ENCODE measurements at places on chromosomes 1 and 21. TPM values are rescaled to one million over a fixed set of nuclear protein-coding genes. Genes with fewer than 3 reads are reported as not detected.

EEIG2 gene
- polyA plus RNA-seq: 17.5 TPM

SLC19A2 gene
- 5.2 TPM for polyA plus RNA-seq

ZP4 gene
- polyA plus RNA-seq: not detected

FLG2 gene
- polyA plus RNA-seq: not detected

PPP1R8 gene
- polyA plus RNA-seq: 49.8 TPM

GABPA gene
- 16.4 TPM for polyA plus RNA-seq

AUNIP gene
- polyA plus RNA-seq: 3.4 TPM

DNA sequence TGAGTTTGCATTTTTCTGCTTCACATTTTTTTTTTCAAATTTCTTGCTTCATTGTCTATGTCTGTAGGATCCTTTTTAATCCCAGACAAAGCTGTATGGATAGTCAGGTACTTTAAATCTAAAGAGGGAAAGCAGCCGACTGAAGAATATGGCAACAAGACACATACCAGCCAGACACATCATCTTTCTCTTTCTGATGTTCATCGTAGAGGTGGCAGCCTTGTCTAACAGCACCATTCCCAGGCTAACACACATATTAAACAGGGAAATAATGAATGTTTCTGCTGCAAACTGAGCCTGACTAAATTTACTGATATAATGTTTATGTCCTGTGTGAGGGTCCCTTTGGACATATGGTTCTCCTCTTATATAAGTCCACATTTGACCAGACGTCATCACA is 3.7 kb upstream of the TEKT2 start:
- H3K4me1 ChIP-seq: no peaks in the 10 kb centered on the region
- DNase-seq: no peak
- H3K27me3 ChIP-seq: no peaks in the 10 kb centered on the region
- H3K36me3 ChIP-seq: no peaks in the 10 kb centered on the region
- no peak overlapping the region for H3K27ac ChIP-seq

DNA sequence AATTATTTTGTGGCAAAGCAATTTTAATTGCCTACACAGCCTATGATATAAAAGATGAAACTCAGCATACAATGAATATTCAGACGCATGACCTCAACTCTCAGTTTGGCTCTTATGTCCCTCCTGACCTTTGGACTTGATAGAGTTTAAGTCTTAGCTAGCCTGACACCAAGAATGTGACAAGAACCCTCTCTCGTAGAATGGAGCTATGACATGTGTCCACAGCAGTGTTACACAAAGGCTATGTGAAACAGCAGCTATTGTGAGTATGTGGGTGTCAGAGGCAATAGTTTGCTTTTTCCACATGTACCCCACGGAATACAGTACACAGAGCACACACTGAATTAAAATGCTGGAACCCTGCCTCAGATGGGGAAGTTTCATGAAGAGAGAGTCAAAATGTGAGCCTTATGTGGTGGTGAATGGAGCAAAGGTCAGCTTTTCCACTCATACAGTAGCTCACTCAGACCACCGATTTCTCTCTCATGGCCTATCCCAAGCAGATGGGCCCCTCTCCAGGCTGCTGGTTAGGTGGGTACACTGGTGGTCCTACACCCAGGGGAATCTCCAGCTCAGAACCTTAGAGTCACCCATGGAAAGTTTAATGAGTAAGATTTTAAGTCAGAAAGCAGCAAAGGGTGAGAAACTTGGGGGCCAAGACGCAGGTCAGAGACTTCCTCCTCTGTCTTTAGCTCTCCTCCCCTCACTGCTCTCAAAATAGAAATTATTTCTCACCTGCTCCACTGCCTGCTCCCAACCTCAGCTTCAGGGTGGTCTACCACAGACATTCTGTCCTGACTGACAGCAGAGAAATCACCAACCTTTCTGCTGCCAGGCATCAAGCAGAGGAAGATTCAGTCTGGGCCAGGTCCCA is 10.1 kb upstream of the XCL2 start:
- H3K27me3 ChIP-seq: no peaks in the 10 kb centered on the region
- no peak overlapping the region for H3K27ac ChIP-seq
- no peaks in the 10 kb centered on the region for H3K4me1 ChIP-seq
- no peak for DNase-seq
- no peaks in the 10 kb centered on the region for H3K36me3 ChIP-seq

DNA sequence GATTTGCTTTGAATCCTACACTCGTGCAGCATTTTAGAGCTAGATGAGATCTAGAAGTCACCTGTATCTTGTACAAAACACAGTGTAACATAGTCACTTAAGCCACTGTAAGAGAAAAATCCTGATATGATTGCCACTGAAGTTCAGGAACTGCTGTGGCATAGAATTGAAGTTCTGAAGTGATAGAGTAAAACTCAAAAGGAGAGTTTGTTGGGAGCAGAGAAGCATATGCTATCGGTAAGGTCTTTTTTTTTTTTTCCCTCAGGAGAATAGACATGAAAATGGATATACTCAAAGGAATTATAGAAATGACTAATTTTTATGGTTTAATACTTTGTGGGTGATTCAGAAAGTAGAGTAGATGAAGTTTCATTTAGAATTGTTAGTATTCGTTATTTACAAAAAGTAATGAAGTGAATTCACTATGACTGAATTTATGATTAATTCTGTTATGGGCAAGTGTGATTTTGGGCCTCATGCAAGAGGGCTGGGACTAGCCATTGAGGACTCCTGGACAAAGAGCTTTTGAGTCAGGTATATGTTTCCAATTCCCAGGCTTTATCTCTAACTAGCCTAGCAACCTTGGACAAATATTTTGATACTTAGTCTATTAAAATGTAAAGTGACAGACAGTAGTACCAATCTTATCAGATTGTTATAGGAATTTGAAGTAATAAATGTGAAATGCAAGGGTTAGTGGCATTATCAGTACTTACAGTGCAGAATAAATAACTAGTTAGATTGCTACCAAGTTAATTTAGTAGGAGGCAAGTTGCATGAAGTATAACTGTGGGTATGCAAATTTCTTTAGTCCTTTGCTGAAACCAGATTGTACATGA is 3.1 kb downstream of the KCTD3 start:
- H3K27ac ChIP-seq: no peak overlapping the region
- no peaks in the 10 kb centered on the region for H3K27me3 ChIP-seq
- peaks cover 1% of the 10 kb centered on the region for H3K36me3 ChIP-seq
- peaks cover 2% of the 10 kb centered on the region for H3K4me1 ChIP-seq
- H3K4me3 ChIP-seq: peak overlapping the region; percentile 84
- no peak for DNase-seq

DNA sequence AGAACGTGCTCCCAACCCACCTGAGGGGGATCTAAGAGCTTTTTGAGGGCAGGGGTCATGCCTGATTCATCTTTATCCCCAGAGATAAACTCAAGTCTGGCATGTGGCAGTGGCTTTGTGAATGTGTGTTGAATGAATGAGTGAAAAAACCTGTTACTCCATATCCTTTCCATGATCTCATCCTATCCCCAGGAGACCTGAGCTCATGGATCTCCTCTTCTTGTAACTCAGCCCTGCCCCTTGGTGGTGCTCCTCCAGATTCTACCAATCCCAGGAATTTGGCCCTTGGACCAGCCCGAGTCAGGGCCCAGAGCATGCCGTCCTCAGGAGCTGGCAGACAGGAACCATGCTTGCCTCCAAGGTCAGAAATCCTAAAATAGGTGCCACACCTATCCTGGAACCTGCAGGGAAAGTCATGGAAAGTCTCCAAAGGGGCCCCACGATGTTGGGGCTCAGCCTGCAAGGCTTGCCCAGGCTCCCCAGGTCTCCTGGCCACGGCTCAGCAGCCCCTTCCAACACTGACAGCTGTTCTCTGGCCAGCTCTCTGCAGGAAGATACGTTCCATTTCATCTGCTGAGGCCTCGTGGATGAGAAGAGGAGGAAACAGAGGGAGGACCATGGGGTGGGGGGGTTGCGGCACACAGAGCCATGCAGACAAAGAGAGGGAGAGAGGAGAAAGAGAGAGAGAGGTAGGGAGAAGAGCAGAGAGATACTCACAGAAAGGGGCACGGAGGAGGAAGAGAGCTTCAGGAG is 214.6 kb downstream of the TRABD2B start:
- no peaks in the 10 kb centered on the region for H3K36me3 ChIP-seq
- H3K4me3 ChIP-seq: no peak overlapping the region
- no peaks in the 10 kb centered on the region for H3K27me3 ChIP-seq
- DNase-seq: no peak

Measured in fibroblast of lung (primary cell).